ENCODE measurements at places on chromosomes 6 and 20.

DNA sequence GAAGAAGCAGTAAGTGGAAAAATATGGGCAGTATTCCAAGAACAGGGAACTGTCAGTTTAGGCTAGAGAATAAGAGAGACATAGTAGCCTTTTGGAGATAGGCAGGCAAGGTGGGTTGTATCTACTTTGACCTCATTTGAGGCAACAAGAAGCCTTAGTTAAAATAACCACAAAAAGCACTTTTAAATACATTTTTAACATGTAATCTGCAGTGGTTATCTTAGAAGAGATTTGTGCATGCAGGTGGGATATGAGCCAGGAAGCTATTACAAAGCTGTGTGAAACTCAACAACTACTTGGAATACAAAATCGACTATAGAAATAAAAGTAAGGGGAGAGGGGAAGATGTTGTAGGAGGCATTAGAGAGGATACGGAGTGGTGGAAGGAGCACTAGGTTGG lies 143.7 kb upstream of the MCHR2 start:
- DNase-seq: no peak

- DNase-seq: peak; percentile 78
Observed at GRCh38 chr6:89050155-89050554, 30.4 kb upstream of the PNRC1 start.

- DNase-seq: peak; percentile 43
Observed at GRCh38 chr20:6122111-6122872, 538 bp downstream of the FERMT1 start.

GRCh38 chr6:154257067-154257466 lies 99.5 kb downstream of the IPCEF1 start:
- DNase-seq: no peak

GRCh38 chr6:20610636-20611370 lies 76.5 kb downstream of the CDKAL1 start:
- peak; percentile 77 for DNase-seq

- no peak for DNase-seq
Observed at GRCh38 chr6:129029778-129030177, 146.8 kb downstream of the LAMA2 start.

GRCh38 chr20:53883098-53883911 lies 187.1 kb downstream of the BCAS1 start:
- peak; percentile 80 for DNase-seq

GRCh38 chr20:53448875-53449274 lies 144.8 kb downstream of the ZNF217 start:
- no peak for DNase-seq

- DNase-seq: no peak
Observed at GRCh38 chr20:60465993-60466686, 507.9 kb downstream of the CDH26 start.

DNA sequence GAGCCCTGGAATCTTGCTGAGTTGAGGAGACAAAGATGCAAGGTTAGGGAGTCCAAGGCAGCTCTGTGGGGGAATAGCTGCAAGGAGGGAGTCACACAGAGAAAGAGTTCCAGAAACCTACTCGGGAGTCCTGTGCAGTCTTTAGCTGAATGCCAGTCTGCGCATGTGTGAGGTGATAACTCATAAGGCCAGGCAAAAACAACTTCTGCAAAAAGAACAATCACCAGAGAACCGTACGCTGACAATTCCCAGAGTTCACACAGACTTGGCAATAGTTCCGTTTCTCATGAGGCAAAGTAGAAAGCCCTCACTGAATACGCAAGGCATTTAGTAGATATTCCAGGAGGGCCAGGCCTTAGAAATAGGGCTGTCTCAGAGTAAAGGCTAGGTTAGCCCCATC lies 135.2 kb upstream of the TAB2 start:
- DNase-seq: no peak
